NCI-H1048 (cell line): ENCODE measurements at places on chromosomes 16 and 17.

- no peak for DNase-seq
These were observed 27.5 kb downstream of the TVP23A start for GRCh38 chr16:10791048-10791447.

GRCh38 chr17:64635647-64636305 is 26.3 kb downstream of the SMURF2 start:
- no peak for DNase-seq

- no peak for DNase-seq
These were observed 53.6 kb upstream of the ICAM2 start for GRCh38 chr17:64073771-64074703.

GRCh38 chr16:57066625-57067024 is 25.8 kb upstream of the CPNE2 start:
- no peak for DNase-seq

DNA sequence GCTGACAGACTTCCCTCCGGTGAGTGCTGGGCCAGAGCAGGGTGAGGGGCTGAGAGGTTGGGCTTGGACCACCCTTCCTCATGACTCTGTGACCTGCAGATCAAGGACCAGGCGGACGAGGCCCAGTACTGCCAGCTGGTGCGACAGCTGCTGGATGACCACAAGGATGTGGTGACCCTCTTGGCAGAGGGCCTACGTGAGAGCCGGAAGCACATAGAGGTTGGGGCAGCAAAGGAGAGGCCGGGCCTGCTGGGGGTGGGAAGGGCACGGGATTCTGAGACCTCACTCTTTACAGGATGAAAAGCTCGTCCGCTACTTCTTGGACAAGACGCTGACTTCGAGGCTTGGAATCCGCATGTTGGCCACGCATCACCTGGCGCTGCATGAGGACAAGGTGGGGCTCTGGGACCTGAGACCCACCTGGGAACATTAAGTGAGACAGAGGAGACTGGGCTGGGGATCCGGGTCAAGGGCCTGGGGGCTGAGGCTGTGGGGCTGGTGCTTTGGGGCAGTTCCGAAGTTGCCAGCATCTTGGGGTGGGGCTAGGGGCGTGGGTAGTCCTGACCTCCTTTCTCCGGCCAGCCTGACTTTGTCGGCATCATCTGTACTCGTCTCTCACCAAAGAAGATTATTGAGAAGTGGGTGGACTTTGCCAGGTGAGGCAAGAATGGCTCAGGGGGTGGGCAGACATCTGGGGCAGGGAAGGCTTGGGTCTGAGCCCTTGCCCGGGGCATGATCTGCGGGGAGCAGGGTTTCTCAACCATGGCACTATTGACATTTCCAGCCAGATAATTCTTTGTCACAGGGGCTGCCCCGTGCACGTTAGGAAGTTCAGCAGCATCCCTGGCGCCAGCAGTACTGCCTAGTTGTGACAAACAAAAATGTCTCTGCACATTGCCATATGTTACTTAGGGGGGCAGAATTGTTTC is 2.2 kb downstream of the BCKDK start:
- no peak for DNase-seq

GRCh38 chr16:1313721-1314369 is 4.4 kb downstream of the UBE2I start:
- DNase-seq: no peak

DNA sequence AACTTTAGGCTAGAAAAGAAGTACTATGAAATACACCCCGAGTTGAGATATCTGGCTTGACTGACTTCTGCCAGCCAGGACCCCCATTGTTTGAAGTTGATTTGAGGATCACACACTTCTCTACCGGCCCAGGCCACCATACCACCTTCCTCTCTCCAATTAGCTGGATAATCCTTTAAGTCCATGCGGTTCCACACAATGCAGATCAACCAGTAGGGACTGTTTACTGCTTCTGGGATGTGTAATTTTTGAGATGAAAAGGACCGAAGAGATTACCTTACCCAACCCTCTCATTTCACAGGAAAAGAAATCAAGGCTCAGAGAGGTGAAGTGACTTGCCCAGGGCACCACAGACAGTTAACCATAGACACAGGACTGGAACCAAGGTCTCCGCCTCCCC is 20.5 kb downstream of the ERN1 start:
- DNase-seq: no peak

DNA sequence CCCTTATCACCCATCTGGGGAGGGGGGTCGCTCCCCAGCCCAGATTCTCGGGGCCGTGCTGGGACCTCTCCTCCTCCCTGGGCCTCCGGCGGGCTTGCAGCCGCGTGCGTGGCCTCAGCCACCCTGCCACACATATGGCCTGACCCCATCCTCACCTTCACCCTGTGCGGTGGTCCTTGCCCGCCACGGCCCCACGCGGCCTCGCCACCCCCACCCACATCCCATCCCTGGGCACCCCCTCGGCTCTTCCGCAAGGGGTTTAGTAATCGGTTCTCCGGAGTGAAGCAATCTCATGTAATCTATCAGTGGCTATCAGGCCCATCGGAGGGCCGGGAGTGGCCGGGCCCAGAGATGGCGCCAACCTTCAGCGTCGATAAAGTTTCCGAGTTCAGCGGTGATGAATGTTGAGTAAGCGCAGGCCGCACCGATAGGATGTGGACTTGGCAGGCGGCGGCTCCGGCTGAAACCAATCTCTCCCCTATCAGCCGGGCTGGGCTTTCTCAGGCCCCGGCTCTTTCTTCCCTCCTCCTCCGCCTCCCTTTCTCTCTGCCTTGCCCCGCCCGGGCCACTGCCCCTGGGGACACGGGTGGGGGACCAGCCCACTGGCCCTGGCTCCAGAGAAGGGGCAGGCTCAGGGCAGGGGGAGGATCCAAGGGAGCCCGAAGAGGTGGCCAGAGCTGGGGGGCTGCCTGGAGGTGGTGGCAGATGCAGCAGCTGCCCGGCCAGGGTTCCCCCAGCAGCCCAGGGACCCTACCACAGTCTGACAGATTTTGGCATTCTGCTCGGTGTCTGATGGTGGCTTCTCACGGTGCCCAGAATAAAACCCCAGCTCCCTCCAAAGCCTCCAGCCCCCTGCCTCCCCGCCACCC is 20.8 kb downstream of the ZFPM1 start:
- DNase-seq: no peak

GRCh38 chr17:77926981-77927380 is 31.5 kb upstream of the TNRC6C start:
- DNase-seq: no peak

GRCh38 chr16:49556606-49557446 is 183.2 kb downstream of the C16orf78 start:
- no peak for DNase-seq

DNA sequence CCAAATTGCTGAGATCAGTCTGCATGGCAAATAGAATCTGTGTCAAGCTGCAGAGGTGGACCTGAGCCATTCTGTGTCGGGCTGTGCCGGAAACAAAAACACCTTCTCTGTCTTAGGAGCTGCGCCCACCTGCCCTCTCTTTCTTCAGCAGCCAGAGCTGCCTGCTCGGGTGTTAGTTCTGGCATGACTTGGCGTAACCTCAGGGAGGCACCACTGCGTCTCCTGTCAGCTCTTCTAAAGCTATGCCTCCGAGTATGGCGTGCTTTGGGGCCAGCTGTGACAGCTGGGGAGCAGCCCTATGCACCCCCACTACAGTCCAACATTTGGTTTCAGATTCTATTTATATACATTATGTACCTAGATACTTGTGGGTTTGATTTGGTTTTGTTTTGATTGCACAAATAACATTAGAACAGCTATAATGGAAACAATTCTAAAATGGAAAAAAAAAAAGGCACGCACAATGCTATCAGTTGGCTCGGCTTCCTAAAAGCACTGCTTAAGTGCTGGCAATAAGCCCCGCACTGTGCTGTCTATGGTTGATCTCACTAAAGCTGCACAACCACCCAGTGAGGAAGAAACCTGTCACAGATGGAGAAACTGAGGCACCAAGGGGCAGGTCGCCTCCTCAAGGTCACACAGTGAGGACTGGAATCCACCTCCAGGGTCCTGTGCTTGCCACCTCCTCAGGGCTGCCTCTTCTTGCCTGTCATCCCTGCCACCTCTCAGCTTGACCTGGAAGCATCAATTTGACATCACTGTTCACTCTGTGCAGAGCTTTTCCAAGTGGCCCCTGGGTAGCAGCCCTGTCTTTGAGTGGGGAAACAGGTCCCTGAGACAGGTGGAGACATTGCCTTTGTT is 18.7 kb upstream of the ADGRG1 start:
- no peak for DNase-seq

GRCh38 chr17:48513666-48514455 is 16.9 kb downstream of the HOXB1 start:
- DNase-seq: no peak

GRCh38 chr16:28189245-28189644 is 22.5 kb downstream of the XPO6 start:
- no peak for DNase-seq

- DNase-seq: no peak
These were observed 601 bp upstream of the RFWD3 start for GRCh38 chr16:74667255-74667700.

DNA sequence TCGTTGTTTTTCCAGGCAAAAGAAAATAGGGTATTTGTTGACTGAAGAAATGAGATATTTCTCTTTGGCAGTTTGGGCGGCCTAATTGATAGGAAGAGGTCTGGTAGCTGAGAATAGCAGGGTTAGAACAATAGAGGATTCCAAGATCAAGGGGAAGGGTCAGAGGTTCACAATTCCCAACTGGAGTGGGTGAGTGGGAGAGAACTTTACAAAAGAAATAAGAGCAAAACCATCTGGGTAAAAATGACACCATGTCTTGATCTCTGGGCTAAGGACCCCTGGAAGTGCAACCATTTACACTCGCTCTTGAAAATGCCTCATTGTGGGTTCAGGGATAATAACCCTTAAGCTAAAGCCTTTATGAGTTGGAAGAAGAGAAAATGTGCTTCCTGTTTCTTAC is 180.5 kb downstream of the CDH13 start:
- DNase-seq: no peak

- no peak for DNase-seq
These were observed 536 bp upstream of the PLD2 start for GRCh38 chr17:4806456-4806776.

- DNase-seq: no peak
These were observed 200.4 kb downstream of the IRF8 start for GRCh38 chr16:86099326-86099725.

GRCh38 chr16:87304951-87305350 is 12.2 kb downstream of the C16orf95 start:
- no peak for DNase-seq

GRCh38 chr16:81694494-81695280 is 84.4 kb upstream of the PLCG2 start:
- no peak for DNase-seq

DNA sequence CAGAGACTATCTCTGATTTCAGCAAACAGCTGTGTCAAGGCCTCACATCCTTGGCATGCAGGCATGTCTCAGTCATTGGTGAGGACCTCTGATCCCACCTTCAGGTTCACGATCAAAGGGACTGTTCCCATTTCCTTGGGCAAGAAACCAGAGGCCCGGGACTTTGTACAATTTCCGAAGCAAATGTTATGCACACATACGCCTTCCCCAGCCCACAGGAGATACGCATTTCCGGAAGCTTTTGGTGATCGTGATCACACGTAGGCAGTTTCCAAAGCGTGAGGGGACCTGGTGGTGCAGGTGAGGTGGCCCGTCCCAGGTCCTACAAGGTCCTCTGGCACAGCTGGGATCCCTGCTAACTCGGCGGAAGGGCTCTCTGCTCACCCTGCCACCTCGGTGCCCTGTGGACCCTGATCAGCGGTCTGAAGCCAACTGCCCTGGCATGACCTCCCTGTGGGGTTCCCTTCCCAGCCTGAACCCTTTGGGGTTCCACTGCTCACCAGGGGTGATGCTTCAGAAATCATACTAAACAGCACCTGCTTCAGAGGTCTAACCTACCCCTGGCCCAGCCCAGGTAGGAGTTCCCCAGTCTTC is 28.8 kb upstream of the KLHDC4 start:
- no peak for DNase-seq

- no peak for DNase-seq
These were observed 5.5 kb downstream of the FLOT2 start for GRCh38 chr17:28892024-28892423.

- DNase-seq: no peak
These were observed 10.5 kb upstream of the ITGAD start for GRCh38 chr16:31382485-31383161.

- DNase-seq: no peak
These were observed 100.3 kb downstream of the TANC2 start for GRCh38 chr17:63066158-63066813.

DNA sequence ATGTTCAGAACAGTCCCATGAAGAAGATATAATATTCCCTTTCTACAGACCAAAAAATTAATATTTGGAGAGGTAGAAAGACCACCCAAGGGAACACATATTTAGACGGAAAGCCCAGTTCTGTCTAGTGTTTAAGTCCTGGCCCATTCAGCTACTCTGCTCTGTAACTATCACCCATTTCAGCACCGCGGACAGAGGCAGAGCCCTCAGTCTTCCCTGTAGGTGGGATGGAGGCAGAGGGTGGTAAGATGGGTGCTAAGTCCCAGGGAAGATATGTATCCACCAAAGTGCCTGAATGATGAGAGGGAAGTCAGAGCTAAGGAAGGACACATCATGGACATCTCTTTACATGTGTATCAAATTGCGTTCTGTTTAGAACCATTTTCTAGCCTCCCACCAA is 27.8 kb upstream of the C16orf78 start:
- DNase-seq: no peak

DNA sequence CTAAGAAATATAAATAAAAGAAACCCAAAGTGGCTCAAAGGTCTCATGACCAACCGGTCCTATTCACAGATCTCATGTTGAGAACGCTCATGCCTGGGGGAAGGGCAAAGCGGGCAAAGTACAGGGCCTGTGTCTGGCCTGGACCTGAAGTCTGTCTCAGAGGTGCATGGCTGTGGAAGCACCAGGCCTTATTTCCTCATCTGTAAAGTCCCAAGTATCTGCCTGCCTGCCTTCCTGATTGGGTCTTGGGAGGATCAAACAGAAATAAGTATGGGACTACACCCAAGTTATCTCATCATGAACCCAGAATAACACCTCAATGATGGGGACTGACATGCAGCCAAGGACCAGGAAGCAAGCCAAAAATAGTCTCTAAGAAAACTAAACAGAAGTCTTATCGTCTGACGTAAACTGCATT is 14.2 kb downstream of the AXIN2 start:
- no peak for DNase-seq

DNA sequence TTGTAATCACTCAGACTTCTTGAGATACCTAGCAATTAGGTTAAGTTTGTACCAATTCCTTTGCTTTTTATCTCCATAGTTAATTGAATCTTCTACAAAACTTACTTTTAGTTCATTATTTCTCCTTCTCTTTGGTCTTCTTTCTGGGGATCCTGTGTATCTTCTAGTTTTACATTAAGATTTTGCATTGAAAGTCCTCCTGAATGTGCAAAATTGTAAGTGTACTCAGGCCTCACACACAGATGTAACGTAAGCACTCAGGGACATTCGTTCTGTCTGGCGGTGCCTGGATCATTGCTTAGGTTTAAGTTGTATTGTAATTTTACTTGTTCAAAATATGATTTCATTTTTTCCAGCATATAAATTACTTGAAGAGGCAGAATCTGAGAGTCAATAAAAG is 222.6 kb upstream of the CPHXL start:
- no peak for DNase-seq

- DNase-seq: no peak
These were observed 2.9 kb upstream of the CRYBA1 start for GRCh38 chr17:29243792-29244191.
